AML-193 (cell line): ENCODE measurements at places on chromosomes 5 and 9.

DNA sequence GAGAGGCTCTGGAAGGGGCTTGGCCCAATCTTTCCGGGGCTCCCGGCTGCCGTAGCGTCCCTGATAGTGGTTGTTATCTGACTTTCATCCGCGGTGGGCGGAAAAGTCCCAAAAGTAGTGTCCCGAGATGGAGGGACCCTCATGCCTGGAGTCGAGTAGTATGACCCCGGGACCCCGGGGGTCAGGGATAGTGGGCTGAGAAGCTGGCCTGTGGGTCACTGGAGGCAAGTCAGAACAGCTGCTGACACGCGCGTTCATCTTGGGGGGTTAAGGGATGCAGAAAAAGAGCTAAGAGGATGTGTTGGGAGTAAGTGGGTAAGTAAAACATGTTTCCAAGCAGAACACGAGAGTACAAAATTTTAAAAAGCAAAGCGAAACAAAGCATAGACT lies 123.4 kb downstream of the TMEM161B start:
- no peak for DNase-seq

GRCh38 chr9:35656831-35657545 lies 831 bp downstream of the RMRP start:
- DNase-seq, result no peak

DNA sequence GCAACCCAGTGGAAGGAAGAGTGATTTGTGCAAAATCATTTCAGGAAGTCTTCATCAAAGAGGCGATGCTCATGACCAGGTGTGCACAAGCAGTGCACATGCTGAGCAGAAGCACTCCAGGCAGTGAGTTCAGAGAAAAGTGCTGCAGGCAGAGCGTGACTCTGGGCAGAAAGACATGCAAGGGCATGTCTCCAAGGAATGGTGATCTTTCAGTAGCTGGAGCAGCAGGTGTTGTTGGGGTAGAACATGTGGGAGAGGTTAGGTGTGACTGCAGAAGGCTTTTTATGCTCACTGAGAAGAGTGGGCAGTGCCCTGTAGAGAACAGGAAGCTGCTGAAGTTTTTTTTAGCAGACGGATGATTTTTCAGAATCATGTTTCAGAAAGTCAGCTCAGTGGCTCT lies 545.4 kb upstream of the TLE4 start:
- DNase-seq, result no peak

- no peak for DNase-seq
Observed at GRCh38 chr5:127647361-127647958, 1.4 kb upstream of the CTXN3 start.

- DNase-seq, result no peak
Observed at GRCh38 chr5:104372796-104373195, 810.2 kb upstream of the NUDT12 start.
